ENCODE measurements at places on chromosomes 7 and 10.

GRCh38 chr10:96130326-96130995, 364 bp downstream of the ZNF518A start:
- peak; percentile 90 for DNase-seq

GRCh38 chr10:6398399-6398798, 181.7 kb downstream of the PRKCQ start:
- DNase-seq: no peak

GRCh38 chr7:139915268-139915863, 86.3 kb downstream of the TBXAS1 start:
- DNase-seq: peak; percentile 81

- no peak for DNase-seq
These were observed 126.3 kb upstream of the TCERG1L start for GRCh38 chr10:131437556-131438475.

DNA sequence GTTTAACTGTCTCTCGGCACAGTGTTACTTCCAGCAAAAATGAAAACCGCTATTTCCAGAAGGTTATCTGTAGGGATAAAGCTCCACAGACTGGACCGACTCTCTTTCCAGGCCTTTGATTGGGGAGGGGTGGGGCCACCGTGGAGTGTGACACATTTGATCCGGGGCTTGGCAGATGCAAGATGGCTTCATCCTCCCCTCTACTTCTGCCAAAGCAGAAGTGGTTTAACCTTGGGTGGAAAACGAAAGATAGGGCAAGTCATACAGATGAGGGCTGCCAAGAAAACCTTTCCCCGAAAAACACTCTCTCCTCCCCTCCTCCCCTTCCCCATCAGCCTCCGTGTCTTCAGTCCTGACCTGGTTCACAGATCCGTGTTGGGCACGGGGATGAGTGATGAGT, 139.7 kb upstream of the SH2B2 start:
- DNase-seq: peak; percentile 86

DNA sequence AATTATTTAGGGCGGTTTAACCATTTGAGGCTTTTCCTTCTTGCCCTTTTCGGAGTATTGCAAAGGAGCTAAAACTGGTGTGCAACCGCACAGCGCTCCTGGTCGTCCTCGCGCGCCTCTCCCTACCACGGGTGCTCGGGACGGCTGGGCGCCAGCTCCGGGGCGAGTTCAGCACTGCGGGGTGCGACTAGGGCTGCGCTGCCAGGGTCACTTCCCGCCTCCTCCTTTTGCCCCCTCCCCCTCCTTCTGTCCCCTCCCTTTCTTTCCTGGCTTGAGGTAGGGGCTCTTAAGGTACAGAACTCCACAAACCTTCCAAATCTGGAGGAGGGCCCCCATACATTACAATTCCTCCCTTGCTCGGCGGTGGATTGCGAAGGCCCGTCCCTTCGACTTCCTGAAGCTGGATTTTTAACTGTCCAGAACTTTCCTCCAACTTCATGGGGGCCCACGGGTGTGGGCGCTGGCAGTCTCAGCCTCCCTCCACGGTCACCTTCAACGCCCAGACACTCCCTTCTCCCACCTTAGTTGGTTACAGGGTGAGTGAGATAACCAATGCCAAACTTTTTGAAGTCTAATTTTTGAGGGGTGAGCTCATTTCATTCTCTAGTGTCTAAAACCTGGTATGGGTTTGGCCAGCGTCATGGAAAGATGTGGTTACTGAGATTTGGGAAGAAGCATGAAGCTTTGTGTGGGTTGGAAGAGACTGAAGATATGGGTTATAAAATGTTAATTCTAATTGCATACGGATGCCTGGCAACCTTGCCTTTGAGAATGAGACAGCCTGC, 3.1 kb downstream of the FZD1 start:
- peak; percentile 61 for DNase-seq

DNA sequence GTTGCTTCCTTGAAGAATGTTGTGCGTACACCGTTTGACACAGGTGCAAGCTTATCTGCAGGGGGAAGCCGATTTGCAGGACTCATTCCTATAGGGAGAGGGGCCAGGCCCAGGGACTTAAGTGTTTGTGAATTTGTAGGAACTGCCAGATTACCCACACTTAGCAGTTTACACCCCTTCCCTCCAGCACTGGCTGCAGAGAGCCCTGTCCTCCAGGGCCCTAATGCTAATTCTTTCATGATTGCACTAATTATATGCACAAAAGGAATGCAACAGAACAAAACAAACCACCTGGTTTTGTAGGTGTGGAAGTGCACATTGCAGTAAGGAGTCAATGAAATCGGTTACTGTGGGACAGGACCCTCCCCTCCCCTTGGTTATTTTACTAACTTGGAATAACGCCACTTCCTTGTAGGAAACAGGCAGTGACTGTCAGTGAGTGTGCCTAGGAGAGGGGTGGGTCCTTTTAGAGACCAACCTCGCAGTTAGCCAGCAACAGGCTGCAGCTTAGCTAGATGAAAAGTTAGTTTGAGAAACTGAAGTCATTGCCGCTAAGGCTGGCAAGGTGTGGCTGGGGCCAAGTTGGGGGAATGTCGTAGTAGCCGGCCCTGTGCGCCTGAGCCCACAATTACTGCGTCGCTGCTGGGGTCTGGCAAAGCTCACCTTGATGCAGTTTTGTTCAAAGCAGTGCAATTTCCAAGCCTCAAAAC, 60.6 kb downstream of the CUX1 start:
- DNase-seq: no peak

DNA sequence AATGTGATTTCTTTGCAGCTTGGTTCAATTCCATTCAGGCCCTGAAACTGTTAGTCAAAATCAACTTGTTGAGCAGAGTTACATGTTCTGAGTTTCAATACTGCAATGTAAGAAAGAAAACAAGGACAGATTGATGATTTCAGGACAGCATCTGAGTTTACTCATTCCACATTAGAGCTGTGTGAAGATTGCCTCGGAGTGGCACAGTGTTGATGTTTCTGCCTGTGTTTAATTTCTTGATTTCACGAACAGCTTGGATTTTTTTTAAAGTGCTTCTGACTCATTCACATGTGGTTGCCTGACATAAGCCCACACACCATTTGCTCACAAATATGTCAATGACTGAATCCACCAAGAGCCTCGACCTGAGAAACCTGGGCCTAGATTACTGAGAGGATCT, 101.2 kb upstream of the PARD3 start:
- peak; percentile 73 for DNase-seq

GRCh38 chr7:149153346-149153745, 6.1 kb downstream of the ZNF398 start:
- DNase-seq: no peak

- DNase-seq: peak; percentile 96
These were observed at the start of gene SAMD8 for GRCh38 chr10:75111365-75111906. Gene SAMD8, plus strand, starts transcription at chr10:75111656. Its CDS starts 38,873 bp downstream, at chr10:75150529.

DNA sequence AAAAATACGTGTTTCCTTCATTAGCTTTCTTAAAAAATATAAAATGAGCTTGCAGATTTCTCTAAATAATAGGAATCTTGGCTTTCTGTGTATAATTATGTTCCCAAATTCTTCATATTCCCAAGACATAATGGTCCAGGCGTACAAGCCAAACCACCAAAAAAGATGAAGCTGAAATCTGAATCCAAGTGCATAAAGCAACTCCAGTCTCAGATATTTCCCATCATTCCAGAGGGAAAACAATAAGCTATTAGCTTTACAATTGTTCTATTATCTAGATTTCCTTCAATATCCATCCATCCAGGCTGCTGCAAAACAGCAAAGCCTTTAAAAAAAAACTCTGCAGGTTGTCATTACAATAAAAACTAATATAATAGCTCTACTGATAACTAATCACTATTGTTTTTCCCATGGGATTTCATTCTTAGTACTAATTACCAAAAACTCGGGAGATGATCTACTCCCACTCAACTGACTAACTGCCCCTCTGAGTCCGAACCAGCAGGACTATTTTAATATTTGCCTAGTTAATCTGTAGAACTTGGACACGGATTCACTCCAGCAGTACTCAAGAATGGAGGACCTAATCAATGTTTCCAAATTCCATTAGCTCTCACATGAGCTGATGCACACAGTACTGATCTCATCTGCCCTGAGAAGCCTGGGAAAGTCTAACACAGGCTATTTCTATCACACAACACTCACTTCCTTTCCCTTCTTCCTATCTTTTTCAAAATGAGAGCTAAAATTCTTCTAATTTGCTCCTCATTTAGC, 108.9 kb upstream of the ASAH2 start:
- DNase-seq: peak; percentile 55

DNA sequence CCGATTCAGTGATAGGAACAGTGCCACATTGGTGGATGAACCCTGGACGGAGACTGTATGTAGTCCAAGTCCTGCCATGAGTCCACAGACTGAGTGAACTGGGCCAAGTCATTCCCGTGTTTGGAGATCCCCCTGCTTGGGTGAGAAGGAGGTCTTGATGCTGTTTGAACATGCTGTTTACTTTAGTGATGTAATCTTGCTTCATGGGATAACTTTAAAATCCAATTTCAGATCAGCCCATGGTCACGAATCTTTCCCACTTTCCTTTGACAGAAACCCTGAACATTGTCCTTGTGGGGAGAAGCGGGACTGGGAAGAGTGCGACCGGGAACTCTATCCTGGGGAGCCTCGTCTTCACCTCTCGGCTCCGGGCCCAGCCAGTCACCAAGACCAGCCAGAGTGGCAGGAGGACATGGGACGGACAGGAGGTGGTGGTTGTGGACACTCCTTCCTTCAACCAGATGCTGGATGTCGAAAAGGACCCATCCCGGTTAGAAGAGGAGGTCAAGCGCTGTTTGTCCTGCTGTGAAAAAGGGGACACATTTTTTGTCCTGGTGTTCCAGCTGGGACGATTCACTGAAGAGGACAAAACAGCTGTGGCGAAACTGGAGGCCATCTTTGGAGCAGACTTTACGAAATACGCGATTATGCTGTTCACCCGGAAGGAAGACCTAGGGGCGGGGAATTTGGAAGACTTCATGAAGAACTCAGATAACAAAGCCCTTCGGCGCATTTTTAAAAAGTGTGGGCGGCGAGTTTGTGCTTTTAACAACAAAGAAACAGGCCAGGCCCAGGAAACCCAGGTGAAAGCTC, 26.6 kb downstream of the GIMAP8 start:
- no peak for DNase-seq

DNA sequence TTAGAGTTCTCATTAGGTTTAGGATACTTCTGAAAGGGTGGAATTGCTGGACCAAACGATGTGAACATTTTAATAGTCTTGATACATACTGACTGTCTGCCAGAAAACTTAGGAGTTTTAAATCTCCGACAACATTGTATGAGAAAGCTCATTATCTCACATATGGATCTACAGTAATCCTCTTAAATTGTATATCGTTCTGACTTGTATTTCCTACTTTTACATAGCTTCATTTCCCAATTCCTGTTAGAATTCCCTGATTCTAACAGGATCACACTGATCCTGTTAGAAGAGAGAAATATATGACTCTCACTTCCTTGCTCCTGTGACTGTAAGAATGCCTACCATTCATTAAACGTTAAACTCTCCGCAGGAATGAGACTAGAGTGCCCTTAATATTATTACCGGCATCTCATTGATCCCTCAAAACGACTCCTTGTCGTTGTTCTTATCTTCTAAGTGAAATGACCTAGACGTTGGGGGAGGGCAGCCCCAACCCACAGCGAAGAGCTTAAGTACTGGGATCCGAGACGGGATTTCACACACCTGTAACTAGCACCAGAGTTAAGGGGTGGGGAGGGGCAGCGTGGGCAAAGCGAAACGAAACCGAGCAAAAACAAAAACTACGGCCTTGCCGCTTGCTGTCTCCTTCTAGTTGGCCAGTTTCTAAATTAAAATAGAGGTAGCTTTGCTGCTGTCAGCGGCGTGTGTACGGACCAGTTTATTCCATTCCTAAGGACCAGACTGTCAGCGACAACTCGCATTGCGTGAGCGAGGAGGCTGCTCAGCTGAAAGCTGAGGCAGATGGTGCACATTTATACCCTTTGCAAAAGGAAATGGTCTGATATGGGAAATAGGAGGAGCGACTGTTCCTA, 678 bp upstream of the TMEM106B start:
- no peak for DNase-seq

DNA sequence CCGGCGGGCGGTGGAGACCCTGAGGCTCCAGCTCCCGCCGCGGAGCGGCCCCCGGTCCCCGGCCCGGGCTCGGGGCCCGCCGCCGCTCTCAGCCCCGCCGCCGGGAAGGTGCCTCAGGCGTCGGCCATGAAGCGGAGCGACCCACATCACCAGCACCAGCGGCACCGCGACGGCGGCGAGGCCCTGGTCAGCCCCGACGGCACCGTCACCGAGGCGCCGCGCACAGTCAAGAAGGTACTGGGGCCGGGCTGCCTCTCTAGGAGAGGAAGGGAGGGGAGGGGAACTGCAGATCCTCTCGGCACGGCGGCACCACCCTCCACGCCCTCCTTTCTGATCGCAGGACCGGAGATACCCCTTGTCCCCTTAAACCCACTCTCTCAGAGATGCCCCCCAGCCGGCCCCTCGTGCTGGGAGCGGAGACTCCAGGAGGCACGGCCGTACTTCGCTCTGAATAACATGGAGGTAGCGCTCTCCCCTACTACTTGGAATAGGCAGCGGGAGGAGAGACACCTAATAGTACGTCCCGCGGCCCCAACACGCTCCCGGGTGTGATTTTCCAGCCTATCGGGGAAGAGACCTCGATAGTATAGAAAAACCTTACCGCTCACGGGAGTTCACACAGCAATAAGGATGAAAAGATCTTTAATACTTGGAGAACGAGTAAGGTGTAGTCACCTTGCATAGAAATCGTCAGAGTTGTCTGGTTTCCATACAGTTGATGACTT, 538 bp downstream of the AHCYL2 start:
- DNase-seq: peak; percentile 42

DNA sequence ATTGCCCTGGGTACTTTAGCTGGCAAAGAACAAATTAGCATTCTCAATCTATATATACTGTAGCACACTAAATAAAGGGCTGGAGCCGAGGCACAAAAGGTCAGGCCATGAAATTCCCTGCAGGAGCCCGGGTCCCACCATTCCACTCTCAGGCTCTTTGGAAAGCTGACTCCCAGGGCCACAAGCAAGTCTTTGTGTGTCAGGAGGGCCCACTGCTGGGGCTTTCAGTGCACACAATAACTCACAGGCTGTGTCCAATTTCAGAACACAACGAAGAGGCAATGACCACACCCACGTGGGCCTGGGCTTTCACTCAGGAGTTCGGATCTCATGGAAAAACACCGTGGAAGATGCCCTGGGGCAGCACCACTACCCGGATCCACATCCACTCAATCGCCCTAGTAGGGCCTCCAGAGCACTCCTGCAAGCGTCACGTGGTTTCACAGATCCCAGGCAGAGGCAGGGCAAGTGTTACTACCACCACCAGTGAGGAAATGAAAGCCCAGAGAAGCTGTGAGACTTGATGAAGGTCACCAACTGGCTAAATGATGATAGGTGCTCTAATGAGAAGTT, 60.3 kb downstream of the COBL start:
- DNase-seq: no peak
